AG10803 (cell line): ENCODE measurements at places on chromosomes 3 and 15.
A peak's percentile ranks its signal among the peaks of the same experiment; 100 is the strongest.

DNA sequence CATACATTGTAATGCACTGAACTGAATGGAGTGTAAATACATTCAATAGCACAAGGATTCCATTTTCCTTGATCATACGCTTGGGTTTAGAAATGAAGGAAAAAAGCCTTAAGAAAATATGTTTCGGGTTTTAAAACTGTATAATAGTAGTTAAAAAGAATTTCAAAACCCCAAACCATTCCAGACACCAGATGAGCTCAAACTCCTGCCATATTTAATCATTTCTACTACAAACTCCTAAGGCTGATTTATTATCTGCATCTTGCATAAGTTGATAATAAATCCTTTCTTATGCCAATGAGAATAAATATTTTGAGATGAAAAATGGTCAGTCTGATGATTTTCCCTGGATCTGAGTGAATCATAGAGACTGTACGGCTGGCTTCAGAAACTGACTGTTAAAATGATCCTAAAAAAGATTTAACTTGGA, 51.0 kb downstream of the NR1D2 start:
- peak; percentile 90 for DNase-seq

GRCh38 chr3:193301433-193301832, 60.4 kb downstream of the PLAAT1 start:
- DNase-seq, result no peak

DNA sequence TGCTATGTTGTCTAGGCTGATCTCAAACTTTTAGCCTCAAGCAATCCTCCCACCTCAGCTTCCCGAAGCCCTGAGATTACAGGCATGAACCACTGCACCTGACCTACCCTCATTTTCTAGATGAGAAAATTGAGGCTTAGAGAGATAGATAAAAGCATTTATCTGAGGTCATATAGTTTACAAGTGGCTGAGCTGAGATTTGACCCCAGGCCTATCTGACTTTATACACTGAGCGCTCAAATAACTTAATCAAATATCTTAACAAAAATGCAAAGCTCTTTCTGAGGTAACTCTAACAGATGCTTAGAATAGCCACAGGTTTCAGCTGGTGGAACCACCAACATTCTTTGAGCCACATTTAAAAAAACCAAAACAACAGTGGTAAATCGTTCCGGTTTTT, 5.5 kb downstream of the PLS1 start:
- DNase-seq, result no peak

GRCh38 chr15:93829115-93829870, 402.1 kb upstream of the MCTP2 start:
- peak; percentile 48 for DNase-seq

GRCh38 chr3:31240466-31240865, 292.3 kb upstream of the STT3B start:
- DNase-seq, result no peak

GRCh38 chr15:62164014-62164395, 1.1 kb downstream of the C2CD4B start:
- DNase-seq, result no peak

GRCh38 chr3:24042174-24043059, 97.3 kb downstream of the NR1D2 start:
- peak; percentile 48 for DNase-seq

DNA sequence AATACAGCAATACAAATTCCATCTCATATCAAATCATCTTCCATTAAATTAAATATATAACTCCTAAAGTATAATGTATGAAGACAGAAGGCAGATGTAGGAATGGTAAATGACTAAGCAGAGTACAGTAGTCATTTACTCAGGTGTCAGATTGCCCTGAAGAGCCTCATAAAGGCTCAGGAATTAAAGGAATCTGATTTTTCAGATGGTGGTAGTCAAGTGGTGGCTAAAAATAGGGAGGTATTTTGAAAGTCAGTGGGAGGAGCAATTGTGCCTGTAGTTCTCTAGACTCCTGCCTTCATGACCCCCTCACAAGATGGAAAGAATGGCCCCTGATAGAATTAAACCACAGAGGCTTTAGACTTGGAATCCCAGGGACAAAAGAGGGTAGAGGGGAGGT, 142.7 kb upstream of the SYNPR start:
- DNase-seq, result peak; percentile 33

DNA sequence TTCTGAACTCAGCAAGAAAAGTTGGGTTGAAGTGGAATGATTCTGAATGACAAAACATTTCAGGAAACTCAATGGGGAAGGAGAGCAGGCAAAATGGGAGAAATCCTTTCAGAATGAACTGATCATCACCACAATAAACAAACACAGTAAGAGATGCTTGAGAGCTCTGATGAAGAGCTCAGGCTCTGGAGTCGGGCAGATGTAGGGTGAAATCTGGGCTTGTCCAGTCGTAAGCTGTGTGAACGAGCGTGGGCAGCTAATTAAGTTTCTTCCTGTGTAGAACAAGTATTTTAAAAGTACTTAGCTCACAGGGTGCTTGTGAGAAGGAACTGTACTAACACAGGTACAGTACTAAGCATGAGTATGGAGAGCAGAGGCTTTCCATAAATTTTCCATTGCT, 406.2 kb downstream of the FOXP1 start:
- DNase-seq, result no peak

DNA sequence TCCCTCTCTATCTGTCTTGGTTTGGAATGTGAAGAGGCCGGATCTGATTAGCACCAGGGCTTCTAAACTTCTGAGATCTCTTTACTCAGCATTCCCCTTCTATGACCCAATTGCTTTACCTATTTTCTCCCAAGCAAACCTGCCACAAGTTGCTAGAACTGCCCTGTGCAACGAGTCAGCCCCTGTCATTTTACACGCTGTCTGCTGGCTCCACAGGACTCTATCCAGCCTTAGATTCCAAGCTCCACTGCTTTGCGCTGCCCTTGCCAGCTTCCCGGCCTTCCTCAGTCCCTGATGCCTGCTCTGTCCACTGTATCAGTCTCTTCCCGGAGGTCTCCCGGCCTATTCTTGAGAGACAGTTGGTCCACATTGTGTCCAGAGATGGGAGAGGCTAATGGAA, 12.3 kb downstream of the CEP19 start:
- DNase-seq, result no peak

DNA sequence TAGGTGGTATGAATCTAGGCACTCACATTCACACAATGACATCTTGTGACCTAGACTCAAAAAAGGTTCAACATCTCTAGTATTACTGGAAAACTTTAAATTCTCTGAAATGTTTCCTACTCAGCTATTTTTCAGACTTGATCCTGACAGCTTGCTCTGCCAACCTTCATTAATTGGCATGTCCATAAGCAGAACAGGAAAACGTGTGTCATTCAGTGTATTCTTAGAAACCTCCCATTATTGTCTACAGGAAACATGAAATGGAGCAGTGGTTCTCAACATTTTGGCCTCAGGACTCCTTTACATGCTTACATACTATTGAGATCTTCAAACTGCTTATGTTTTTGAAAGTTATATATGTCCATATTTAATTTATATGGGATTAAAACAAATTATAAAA, 363.2 kb downstream of the NAALADL2 start:
- no peak for DNase-seq

GRCh38 chr3:30672959-30673358, 66.6 kb downstream of the TGFBR2 start:
- peak; percentile 42 for DNase-seq
